CD4-positive, alpha-beta T cell treated with Interleukin-2 at 100 ng/mL for 4 hours (primary cell): ENCODE measurements at places on chromosomes 13 and 19.

GRCh38 chr13:80591976-80592740 lies 251.2 kb upstream of the SPRY2 start:
- no peak for DNase-seq

GRCh38 chr13:30148171-30148754 lies 159.1 kb downstream of the KATNAL1 start:
- DNase-seq: peak; percentile 81

DNA sequence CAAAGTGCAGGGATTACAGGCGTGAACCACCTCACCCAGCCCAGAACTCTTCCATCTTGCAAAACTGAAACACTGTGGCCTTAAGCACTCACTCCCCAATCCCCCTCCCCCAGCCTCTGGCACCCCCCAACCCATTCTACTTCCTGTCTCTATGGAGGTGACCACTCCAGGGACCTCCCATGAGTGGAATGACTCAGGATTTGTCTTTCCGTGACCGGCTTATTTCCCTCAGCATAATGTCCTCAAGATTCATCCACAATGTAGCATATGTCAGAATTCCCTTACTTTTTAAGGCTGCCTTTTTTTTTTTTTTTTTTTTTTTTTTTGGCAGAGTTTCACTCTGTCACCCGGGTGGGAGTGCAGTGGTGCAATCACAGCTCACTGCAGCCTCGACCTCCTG lies 3.6 kb upstream of the F2RL3 start:
- no peak for DNase-seq

- DNase-seq: no peak
Measured at GRCh38 chr13:35219021-35219420, 257.5 kb downstream of the MAB21L1 start.

GRCh38 chr13:24135674-24136300 lies 24.7 kb upstream of the SPATA13 start:
- no peak for DNase-seq

DNA sequence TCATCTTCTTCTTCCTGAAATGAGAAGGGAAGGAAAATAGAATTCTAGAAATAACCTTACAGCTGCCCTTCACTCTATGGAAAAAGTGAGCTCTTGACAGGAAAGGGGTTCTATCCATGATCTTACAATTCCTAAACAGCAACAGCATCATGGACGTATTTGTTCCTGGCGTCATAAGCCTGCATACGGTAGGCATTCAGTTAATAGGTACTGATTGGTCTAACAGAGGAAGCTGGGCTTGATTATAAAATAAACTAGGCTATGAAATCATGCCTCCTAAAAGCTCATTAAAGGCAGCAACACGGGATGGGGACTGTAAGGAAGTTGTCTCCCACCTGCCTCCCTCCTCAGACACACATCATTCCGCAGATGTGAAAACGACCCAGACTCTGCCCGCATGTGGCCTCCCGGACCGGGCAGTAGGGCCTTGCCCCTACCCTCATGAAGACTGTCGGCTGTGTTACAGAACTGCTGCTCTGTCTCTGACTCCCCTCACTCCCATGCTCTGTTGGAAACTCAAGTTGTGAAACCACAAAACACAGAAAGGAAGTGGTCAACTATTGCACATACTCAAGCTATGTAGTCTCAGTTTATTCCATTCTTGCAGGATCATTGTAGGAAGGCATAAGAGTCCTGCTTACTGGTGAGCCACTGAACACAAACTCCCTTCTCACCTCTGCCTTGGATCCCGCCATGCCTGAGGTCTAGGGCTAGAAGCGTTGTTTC lies 129.8 kb downstream of the DLEU7 start:
- peak; percentile 24 for DNase-seq

DNA sequence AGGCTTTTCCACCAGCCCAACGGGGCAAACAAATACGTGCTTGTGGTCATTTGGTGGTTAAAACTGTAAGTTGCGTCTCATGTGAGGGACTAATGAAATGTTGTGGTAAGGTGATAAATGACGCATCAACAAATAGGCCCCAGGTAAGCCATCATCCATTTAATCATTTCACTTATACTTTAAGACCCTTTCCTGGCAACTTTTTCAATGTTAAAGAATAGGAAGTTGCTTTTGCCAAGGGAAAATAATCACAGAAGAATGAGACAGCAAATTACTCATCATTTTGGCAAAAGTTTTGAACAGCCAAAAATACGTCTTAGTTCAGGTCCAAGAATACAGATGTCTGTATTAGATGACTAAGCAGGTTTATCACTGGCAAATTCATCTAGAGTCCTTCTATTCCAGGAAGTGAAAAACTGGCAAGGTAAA lies 660.4 kb downstream of the SLITRK1 start:
- DNase-seq: no peak

DNA sequence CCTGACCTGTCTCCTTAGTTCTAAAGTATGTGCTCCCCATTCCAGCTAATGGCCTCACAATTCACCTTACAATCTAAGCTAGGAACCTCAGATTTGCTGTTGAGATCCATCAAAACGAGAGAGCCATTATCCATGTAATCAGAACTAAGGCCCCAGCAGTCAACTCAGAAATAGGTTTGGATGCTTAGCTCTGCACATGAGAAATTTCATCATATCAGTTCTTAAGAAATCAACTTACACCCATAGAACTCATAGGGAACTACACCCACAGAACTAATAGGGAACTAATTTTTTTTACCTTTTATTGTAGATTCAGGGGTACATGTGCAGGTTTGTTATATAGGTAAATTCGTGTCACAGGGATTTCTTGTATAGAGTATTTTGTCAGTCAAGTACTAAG lies 28.7 kb downstream of the CYSLTR2 start:
- no peak for DNase-seq

- peak; percentile 32 for DNase-seq
Measured at GRCh38 chr13:26872525-26873385, 112.2 kb upstream of the GPR12 start.

DNA sequence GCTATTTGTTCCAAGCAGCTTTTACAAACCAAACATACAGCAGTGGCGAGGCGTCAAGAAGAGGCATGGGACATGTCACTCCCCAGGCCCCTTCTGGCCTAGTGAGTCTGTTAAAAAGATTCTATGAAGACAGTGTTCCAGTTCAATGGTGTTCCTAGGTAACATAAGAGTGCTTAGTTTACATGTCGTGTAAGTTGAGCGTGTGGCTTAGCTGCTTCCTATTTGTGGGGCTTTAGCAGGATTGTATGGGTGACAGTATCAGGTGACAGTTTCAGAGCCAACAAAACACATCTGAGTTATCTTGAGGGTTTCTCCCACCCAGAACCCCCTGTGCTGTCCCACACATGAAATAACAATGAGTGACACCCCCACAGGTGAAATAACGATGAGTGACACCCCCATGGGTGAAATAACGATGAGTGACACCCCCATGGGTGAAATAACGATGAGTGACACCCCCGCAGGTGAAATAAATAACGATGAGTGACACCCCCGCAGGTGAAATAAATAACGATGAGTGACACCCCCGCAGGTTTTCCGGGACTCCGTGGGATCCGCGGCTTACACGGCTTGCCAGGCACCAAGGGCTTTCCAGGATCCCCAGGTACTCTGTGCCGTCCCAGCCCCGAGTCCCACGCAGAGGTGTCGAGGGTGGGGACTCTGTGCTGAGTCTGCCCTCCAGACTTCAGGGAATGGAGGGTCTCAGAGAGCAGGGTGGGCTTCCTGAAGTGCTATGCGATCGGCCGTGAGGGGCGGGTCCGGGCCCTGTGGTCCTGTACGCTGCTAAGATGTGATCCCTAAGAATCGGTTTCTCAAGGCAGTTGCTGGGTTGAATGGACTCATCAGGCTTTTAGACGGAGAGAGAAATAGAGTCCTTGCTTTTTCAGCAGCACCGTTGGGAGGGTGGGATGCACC lies 68.6 kb downstream of the RAB20 start:
- DNase-seq: no peak

- no peak for DNase-seq
Measured at GRCh38 chr13:111367340-111367739, 46.9 kb downstream of the TEX29 start.

DNA sequence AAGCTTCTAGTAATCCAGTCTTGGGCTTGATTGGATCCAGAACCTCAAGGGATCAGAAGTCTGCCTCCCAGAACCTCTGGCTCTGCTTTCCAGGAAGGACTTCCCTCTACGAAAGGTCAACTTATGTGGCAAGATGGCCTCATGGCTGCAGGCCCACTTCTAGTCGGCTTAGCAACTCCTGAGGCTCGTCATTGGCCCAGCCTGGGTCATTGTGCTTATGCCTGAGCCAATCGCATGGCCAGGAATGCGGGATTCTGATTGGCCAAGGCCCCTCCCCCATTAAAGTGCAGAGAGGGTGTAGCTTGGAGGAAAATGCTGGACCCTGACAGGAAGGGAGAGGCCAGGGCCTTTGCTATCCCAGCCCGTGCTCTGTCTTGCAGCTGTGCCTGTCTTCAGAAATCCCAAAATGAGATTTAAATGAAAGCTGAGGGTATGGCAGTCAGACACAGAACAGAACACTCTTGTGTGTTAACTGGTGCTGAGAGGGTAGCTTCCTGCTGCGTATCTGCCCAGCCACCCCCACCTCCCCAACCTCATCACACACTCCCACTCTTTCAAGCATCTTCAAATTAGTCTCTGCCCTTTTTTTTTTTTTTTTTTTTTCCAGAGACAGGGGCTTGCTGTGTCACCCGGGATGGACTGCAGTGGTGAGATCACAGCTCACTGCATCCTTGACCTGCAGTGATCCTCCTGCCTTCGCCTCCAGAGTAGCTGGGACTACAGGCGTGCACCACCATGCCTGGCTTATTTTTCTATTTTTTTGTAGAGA lies 5.5 kb upstream of the CCNE1 start:
- no peak for DNase-seq

DNA sequence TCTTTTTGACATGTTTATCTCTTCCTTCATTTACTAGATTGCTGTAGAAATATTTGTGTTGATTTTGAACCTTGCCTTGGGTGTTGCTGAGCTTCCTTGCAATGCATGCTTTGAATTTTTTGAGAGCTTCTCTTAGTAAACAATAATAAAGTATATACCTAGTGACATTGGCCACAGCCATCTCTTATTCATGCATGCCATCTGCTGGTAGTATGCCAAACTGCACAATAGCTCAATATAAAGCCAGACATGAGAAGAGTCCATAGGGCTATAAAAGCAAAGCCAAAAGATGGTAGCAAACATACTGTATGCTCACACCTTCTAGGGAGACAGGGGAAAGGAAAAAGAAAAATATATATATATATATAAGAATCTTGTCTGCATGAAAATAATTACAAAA lies 18.9 kb upstream of the ZSCAN5A start:
- DNase-seq: peak; percentile 60

- DNase-seq: no peak
Measured at GRCh38 chr13:93535251-93535650, 308.6 kb downstream of the GPC6 start.

DNA sequence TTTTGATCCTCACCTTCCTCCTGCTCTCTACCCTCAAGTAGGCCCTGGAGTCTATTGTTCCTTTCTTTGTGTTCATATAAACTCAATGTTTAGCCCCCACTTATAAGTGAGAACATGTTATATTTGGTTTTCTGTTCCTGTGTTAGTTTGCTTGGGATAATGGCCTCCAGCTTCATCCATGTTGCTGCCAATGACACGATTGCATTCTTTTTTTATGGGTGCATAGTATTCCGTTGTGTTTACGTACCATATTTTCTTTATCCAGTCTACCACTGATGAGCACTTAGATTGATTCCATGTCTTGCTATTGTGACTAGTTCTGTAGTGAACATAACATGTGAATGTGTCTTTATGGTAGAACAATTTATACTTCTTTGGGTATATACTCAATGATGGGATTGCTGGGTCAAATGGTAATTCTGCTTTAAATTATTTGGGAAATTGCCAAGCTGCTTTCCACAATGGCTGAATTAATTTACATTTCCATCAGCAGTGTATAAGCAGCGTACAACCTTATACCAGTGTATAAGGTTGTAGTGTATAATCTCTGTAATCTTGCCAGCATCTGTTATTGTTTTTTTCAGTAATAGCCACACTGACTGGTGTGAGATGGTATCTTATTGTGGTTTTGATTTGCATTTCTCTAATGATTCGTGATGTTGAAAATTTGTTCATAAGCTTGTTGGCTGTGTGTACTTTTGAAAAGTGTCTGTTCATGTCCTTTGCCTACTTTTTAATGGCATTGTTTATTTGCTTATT lies 288.9 kb downstream of the KCNRG start:
- no peak for DNase-seq

- no peak for DNase-seq
Measured at GRCh38 chr13:27631665-27632064, 10.0 kb downstream of the POLR1D start.

GRCh38 chr13:63979951-63980350 lies 2564.3 kb upstream of the PCDH20 start:
- no peak for DNase-seq

DNA sequence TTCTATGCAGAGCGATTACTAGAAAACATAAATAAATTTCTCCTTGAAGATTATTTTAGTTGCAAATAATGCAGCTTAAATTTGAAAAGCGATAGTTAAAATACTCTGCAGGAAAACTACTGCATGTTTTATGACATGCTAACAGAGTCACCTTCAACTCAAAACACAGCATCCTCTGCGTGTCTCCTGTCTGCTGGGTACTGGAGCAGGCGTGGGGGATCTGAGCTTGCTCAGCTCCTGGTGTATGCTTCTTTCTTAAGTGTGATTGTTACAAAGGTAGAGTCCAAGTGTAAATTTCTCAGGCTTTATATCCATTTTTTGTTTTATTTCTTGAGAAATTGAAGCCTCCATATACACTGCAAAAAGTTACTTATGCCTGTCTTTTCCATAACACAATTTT lies 15.3 kb downstream of the SPATA13 start:
- DNase-seq: no peak

DNA sequence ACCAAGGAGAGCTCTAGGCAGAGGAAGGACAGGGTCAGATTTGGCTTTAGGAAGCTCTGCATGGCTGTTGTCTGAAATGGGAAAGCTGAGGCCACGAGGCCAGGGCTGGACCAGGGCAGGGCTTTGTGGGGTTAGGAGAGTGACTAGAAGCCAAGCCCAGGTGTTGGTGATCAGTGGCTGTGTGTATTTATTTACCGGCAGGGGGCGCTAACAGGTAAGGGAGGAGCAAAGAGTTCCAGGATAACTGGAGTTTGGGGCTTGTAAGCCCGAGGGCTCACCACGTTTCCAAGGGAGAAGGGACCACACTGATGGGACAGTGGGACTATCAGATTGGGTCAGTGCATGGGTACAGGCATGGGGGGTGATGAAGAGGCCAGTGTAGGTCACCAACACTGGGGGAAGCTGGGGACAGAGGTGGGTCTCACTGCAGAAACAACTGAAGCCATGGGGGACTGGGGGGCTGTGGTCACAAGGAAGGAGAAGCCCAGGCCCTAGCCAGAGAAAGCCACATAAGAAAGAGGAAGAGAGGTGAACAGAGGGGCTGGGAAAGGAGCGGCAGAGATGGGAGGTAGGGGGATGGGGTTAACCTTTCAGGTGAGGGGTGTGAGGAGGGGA lies 3.9 kb downstream of the TMEM147 start:
- peak; percentile 70 for DNase-seq

DNA sequence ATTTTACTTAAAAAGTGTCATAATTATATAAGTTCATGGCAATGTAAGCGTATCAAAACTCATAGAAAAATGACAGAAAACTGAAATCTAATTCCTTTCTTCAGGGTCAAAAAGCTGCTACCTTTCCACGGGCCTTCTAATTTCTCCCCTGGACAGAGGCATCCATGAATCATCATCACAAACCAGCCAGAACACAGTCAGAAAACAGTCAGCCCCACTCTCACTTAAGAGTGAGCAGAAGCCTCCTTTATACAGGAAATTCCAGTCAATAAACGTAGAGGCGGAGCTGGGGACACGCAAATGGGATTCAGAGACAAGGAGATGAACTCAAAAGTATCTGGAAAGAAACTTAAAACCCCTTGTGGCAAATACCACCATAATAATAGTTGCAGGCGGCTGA lies 54.2 kb upstream of the ABCC4 start:
- DNase-seq: no peak
